ENCODE measurements at places on chromosomes 12 and 14.

GRCh38 chr12:16600525-16600924, 5.4 kb downstream of the LMO3 start:
- DNase-seq = no peak

DNA sequence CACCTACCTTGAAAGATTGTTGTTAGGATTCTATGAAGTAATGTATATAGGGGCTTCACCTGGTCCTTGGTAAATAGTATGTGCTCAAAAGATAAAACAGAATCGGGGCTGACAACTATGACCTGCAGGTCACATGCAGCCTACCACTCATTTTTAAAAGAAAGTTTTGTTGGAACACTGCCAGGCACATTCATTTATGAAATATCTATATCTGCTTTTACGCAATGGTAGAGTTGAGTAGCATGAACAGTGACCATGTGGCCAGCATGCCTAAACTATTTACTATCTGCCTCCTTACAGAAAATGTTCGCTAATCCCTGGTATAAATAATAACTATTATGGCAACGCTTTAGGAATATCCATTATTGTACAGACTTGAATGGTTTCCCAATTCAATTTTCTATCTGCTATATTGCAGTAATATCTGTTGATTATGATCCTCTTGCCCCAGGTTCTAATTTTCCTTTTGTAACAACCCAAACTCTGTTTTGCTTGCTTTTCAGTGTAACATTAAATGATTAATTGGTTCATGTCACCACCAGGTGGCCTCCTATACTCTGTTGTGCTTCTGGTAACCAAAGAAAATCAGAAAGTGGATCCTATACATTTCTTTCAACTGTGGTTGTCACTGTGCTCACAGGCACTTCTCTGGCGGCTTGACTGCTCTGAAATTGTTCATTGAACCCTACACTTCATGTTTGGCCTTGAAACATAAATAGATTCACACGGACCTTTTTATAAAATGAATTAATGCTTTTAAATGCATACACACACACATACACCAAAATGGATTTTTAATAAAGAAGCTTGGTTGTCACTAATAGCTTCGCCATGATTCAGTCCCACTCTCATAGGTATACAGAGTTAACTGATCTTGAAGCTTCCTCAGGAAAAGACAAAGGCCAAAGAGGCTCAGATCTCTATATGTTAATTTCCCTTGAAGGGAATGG, 227.7 kb upstream of the NPAS3 start:
- no peak for DNase-seq

DNA sequence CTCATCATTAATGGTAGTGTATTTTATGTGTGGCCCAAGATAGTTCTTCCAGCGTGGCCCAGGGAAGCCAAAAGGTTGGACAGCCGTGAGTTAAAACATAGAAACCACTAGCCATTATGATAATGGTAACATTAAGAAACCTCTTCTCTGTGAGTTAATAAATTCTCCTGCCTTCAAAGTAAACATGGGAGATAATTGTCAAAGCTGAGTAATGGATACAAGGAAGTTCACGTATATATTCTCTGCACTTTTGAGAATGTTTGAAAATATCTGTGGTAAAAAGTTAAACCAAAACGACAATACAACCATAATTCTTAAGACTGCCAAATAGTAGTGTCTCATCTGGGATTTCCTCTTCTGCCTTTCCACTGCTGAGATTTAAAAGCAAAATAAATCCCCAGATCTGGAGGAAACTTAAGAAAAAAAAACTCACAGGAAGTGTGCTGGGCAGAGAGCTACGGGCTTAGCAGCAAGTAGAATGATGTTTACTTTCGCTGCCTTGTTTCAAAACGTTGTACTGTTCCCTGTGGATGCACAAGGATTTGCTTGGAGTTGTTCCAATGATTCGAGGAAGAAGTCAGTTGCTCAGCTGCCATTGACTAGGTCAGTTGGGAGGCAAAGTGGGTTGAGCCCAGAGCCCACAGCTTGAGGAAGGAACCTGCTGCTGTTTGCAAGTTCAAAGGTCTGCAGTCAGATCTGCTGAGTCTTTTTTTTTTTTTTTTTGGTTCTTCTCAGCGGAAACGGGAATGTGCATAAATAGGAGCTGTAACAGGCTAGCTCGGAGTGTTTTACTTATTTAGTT, 1.7 kb downstream of the TPCN1 start:
- peak; percentile 33 for DNase-seq

DNA sequence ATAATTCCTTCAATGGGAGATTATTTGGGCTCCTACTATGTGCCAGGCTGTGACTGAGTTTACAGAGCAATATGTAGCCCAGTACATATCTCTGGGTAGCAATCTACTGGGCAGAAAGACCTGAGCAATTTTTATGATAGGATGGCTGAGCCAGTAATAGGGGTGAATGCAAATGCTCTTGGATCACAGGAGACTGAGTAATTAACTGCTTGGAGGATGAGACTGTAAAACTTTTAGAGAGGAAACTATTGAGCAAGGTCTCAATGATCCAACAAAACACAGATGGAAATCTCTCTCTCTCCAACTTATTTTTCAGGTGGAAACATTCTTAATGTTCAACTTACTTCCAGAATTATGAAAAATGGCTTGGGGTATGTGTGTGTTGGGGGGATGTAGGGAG, 402.2 kb downstream of the AEBP2 start:
- DNase-seq = no peak

- DNase-seq = no peak
Observed at GRCh38 chr12:68237078-68237477, 11.5 kb upstream of the IL26 start.

DNA sequence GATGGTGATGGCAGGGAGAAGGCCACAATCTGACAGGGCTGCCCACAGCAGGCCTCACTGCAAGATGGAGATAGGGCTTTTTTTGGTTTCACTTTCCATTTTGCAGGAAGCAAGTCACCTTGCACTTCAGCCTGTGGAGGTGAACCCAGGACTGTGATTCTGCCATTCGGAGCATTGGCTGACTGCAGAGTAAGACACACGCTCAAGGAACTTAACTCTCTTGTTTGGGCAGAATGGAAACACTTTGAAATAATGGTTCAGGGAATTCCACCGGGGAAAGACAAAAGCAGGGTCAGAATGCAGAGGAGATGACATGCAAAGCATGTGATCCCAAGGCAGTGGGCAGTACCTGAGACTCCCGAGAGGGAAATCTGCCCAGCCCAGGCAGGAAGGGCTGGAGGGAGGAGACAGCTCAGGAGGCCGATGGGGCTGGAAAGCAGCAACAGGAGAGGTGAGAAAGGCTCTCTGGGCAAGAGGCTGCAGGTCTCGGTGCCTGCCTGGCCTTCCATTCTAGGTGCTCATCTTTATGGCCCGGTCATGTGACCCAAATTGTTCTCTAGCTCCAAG, 58.7 kb upstream of the PRMT8 start:
- DNase-seq = no peak

GRCh38 chr14:83779266-83779665, 1750.7 kb upstream of the FLRT2 start:
- no peak for DNase-seq

- DNase-seq = no peak
Observed at GRCh38 chr12:132379996-132380395, 50.6 kb upstream of the GALNT9 start.

DNA sequence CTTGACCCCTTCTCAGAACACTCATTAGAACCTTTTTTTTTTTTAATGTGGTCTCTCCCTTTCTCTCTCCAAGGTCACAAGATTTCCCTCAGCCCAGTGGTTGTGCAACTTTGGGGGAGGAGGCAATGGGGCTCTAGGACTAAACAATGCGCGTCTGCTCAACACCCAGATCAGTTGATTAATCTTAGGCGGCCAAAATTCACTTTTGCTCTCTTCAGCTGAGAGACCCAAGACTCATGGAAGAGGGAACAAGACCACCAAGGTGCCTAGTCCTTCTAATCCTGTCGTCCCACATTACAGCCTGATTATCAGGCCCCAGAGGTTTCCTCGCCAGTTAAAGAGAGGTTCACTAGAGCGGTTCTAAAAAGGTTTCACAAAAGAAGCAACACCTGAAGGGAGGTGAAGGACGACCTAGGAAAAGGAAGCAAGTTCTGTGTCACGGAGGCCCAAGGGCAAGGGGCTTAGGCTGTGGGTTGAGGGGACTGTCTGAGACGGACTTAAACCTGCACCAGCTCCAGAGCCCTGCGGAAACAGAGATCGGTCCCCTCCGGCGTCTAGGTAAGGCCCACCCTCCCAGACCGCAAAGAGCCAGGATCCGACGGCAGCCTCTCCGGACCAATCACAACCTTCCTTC, 824 bp upstream of the TARBP2 start:
- no peak for DNase-seq

GRCh38 chr12:52946797-52947547, 1.9 kb upstream of the KRT18 start:
- DNase-seq = no peak

DNA sequence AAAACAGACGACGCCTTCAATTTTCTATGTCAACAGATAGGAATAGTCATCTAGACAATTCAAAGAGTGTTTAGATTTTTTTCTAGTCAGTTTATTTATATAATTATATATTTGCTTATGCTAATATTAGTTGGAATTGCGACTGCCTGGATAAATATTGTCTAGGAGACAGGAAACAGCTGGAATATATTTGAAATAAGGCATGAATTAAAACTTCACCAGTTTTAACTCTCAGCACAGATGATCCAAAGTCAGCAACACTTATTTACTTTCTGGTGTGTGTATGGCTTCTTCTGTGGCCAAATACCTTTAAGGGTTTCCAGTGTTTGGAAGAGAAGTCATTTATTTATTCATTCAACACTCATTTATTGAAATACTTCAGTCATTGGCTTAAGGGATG, 1215.4 kb upstream of the USP15 start:
- DNase-seq = no peak

DNA sequence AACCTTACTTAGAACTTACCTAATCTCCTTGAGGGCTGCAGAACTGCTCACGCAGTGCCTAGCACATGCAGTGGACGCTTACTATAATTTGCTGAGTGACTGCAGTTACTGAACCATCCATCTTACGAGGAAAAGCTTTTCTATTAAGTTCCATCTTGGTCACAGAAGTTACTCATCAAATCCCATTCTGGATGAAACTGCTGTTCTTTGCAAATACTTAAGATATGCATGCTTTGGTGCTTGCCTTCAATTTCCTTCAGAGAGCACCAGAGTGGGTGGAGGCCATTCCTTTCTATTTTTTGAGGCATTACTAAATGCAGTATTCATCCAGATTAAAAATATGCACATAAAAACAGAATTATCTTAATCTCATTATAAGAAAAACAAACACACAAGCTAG, 17.7 kb upstream of the PELI2 start:
- no peak for DNase-seq

GRCh38 chr12:90576707-90577106, 378.3 kb downstream of the CCER1 start:
- no peak for DNase-seq

- no peak for DNase-seq
Observed at GRCh38 chr14:97100306-97100705, 303.1 kb downstream of the VRK1 start.

DNA sequence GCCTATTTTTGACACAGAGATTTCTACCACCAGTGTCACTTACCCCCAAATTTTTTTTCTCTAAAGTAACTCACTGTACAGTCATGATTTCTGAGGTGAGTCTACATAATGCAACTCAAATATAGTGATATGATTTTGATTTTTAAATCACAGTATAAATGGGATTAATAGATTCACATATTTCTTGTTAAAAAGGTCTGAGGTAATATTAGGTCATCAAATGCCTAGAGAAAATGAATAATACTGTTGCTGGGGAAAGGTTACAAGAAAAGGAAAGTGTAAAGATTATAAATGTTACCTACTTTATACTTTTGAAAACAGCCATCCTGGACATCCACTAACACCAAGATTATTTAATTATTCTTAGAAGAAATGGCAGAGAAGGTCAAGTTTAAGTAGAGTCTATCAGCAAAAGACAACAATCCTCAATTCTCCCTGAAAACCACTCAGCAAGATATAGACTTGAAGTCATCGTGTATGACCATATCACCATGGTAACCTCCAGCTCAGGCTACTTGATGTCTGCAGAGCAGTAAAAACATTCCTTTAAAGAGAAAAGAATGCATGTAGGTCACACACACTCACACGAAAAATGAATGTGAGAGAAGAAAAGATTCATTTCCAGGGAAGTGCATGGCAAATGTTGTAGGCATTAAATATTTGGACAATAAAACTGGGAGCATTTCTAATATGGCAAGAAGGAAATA, 58.7 kb downstream of the CCDC59 start:
- DNase-seq = no peak
